ENCODE measurements at places on chromosomes 2 and 18.

- DNase-seq, result peak; percentile 40
Measured at GRCh38 chr2:230128623-230129342, 60.1 kb upstream of the SLC16A14 start.

GRCh38 chr18:25210622-25211021 lies 141.3 kb downstream of the ZNF521 start:
- no peak for DNase-seq

GRCh38 chr2:224440988-224441387 lies 39.1 kb upstream of the FAM124B start:
- no peak for DNase-seq

DNA sequence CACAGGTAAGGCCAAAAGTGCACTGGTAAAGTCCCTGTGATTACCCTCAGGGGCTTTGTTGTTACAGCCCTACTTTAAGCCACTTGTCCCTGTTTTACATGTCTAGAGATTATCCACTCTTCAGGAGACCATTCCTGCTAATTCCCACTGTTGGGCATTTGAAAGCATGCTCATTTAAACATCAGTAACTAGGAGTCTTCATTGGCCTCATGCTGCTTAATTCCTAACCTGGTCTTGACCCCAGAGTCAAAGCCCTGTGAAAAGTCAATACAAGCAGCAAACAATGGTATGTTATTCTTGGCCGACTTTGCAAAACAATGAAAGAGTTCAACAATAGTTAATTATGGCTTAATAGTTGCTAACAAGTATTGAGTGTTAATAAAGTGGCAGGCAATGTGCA lies 23.2 kb downstream of the AFF3 start:
- DNase-seq, result no peak

GRCh38 chr2:101116841-101117552 lies 34.2 kb downstream of the TBC1D8 start:
- no peak for DNase-seq

GRCh38 chr2:173218326-173219056 lies 136.2 kb upstream of the CDCA7 start:
- peak; percentile 24 for DNase-seq

DNA sequence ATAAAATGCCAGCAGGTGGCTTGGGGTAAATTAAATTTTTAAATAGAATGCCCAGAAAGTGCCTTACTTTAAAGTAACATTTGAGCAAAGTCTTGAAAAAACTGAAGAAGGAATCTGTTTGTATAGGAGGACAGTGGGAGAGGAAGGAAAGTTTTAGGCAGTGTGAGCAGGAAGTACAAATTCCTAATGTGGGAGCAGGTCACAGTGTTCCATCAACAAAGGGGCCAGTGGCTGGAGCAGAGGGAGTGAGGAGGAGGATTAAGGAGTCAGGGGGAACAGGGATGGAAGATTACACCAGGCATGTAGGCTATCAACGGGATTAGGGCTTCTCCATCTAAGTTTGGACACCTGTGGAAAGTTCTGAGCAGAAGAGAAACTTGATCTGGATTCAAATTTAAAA lies 439.2 kb upstream of the REG3G start:
- DNase-seq, result no peak

GRCh38 chr2:221570321-221570935 lies 1.7 kb downstream of the EPHA4 start:
- peak; percentile 31 for DNase-seq

DNA sequence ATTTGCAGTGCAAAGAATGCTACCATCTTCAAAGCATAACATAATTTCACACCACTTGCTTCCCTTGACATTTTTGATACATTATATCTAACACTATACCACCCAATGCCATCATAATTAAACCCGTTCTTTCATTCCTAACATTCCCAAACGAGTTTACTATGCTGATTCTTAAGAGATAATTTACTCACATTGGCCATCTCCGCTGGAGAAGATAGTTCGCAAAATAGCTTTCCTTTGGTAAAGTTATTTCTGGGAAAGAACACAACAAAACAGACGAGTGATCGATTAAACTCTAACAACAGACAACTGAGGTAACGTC lies 716 bp downstream of the MMADHC start:
- no peak for DNase-seq

DNA sequence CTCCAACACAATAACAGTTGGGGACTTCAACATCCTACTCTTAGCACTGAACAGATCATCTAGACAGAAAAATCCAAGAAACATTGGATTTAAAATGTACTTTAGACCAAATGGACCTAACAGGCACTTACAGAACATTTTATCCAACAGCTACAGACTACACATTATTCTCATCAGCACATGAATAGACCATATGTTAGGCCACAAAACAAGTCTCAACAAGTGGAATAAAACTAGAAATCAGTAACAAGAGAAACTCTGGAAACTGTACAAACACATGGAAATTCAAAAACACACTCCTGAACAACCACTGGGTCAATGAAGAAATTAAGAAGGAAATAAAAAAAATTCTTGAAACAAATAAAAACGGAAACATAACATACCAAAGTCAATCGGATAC lies 117.5 kb downstream of the ACVR1 start:
- DNase-seq, result no peak

DNA sequence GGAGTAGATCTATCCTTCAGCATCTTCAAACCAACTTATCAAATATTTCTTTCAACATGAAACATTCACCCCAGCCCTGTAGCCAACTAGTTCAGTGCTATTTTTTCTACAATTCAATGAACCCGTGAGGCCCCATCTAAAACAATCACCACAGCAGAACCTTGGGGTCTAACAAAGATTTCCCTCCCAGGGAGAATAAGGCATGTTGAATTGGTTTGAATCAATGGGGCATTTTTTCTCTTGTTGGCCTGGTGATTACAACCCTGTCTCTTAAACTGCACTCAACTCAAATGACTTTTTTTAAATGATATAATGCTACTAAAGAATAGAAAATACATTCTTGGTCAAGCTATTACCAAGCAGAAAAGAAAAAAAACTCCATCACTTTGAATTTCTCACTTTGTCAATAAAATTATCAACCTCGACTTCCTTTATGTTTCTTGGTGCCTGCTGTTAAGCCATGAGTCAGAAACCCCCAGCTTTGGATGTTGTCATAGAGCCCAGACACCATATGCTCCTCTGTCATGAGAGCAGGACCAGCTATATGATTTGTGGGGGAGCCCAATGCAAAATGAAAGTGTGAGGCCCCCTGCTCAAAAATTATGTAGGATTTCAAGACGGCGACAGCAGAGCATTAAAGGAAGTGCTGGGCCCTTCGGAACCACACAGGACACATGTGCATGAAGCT lies 282.4 kb downstream of the MEIS1 start:
- peak; percentile 71 for DNase-seq

- peak; percentile 9 for DNase-seq
Measured at GRCh38 chr2:178829299-178829960, 22.2 kb upstream of the TTN start.

DNA sequence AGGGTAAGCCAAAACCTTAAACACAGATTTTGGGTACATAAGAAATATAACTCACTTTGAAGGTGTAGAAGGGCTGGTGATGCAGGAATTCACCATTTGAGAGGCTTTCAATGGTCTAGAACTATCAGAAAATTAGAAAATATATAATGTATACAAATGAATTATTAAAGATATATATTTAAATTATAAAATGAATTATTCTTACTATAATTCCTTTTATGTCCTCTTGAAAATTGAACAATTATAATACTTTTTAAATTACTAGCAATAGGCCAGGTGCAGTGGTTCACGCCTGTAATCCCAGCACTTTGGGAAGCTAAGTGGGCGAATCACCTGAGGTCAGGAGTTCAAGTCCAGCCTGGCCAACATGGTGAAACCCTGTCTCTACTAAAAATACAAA lies 60.7 kb downstream of the VIL1 start:
- no peak for DNase-seq

DNA sequence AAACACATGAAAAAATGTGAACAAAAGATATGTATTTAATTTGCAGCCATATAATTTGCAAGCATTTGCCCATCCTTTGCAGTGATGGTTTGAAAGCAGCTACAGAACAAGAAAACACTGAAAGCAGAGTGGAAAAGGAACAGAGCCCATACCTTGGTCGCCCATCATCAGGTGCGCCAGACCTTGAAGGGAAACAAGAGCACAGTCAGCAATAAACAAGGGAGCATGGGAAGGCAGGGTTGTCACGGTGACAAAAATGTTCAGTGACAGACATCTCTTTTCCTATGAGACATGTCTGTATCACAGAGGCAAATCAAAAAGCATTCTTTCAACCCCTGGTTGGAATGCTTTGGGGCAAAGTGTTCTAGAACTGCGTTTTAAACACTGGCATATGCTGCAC lies 109.4 kb downstream of the NRXN1 start:
- DNase-seq, result no peak

- DNase-seq, result no peak
Measured at GRCh38 chr2:189300916-189301315, 121.4 kb upstream of the COL5A2 start.

DNA sequence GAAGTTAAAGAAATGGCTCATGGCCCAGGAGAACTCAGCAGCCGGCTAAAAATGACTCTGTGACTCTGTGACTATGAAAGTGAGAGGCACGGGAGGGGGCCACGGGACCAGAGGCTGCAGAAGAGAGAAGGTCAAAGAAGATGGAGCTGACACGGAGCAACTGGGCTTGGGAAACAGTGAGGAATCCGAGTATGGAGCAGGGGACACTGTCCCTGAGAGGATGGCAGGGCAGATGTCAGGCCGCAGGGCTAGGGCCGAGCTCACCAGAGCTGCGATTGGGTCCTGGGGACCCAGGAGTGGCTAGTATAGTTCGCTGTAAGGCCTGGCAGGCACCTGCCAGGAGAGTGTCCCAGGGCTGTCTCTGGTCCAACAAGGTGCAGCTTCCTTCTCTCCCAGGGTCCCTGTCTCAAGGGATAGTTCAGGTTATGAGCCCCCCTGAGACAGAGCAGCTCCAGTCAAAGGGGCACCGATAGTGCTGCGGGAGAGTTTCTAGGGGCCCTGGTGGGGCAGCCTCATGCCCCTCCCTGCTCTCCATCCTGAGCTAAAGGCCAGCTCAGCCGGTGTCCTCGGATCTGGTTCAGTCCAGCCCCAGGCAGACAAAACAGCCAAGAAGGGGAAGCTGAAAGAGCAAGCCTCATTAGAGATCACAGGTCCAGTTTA lies 42.7 kb downstream of the CIB4 start:
- DNase-seq, result no peak

DNA sequence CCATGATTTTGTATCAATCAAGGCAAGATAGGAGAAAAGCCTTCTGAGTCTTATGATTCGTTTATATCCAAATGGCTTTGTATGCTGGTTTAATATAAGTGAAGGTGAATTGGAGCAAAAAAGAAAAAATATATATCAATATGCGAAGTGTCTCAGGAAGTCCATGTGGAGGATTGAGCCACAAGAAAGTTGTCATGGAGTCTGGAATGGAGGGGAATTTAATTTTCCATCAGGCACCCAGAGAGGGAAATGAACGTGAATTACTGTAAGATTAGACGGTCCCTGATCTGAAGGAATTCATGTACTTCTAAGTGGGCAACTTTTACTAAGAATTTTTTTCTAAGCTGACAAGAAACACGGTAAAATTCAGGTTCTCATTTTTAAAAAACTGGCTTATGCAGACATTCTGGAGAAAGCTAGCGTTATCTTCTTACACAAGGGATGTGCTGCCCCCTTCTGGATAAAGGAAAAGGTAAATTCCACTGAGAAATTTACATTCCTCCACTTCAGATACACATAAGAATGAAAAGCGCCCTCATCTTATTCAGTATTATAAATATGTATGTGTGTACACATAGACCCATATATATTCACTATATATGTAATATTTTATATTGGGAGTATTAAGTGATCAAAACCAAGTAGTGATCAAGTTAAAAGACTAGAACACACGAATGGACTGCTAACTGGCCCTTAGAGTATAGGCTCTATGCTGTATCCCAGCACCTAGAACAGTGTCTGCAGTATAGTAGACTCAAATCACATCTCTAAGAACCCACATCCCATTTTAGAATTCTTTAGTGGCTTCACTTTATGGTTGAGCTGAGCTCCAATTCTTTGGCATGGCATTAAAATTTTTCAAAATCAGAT lies 289.0 kb upstream of the TFPI start:
- DNase-seq, result peak; percentile 78

DNA sequence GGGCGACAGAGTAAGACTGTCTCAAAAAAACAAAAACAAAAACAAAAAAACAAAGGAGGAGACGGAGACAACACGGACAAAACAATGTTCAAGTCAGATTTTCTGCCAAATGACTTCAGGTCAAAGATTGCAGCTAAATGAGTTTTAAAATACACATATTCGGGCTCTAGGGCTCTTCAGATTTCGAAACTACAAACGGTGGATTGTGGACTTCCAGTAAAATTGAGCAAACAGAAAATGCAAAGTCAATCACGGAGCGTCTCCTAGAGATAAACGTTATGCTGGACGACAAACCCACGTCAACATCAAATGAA lies 558 bp downstream of the MRPS5 start:
- DNase-seq, result no peak

- no peak for DNase-seq
Measured at GRCh38 chr18:59051470-59052165, 88.1 kb upstream of the SEC11C start.
